ENCODE measurements at places on chromosomes 5 and 9.

GRCh38 chr9:13962006-13962405 is 351.9 kb downstream of the NFIB start:
- no peak for DNase-seq

GRCh38 chr5:84872768-84873167 is 488.1 kb upstream of the EDIL3 start:
- DNase-seq = no peak

- no peak for DNase-seq
Measured at GRCh38 chr5:133996683-133997252, 8.0 kb downstream of the VDAC1 start.

DNA sequence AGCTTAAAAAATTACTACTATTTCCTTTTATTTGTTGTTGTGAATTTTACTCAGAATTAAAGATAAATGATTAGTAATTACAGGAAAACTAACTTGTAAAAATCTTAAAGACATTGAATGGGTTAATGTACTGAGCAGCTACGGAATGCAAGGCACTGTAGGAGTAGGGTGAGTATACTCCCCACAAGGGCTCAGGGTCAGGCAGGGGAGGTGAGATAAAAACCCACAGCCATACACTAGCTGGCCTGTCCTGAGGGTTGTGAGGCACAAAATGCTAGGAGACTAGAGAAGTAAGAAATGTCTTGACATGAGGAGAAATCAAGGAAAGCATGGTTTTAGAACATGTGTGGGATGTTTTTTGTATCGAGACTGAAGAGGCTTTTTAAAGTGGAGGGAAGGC is 13.4 kb downstream of the ZBED3 start:
- DNase-seq = no peak

GRCh38 chr9:99076483-99077171 is 28.3 kb upstream of the TGFBR1 start:
- DNase-seq = no peak

DNA sequence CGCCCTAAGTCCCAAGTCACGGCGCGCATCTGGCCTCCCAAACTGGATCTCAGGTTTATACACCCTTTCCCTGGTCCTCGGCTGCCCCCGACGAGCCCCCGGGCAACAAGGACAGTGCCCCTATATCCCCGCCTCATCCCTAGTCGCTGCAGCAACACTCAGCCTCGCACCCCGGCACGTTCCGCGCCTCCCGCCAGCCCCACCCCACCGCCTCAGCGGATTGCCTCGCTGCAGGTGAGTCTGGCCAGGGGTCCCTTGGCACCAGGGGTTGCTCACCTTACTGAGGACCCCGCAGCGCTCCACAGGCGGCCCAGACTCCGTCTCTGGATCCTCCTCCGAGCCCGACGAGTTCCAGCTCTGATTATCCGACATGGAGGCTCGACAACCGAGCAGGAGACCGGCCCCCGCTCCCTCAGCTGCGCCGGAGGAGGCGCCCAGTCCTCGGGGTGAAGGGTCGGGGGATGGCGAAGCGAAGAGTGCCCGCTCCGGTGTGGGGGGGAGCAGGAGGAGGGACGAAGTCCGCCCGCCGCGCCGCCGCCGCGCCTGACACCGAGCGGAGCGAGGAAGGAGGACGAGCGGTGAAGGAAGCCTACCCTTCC is 494 bp downstream of the CERT1 start:
- DNase-seq = no peak

DNA sequence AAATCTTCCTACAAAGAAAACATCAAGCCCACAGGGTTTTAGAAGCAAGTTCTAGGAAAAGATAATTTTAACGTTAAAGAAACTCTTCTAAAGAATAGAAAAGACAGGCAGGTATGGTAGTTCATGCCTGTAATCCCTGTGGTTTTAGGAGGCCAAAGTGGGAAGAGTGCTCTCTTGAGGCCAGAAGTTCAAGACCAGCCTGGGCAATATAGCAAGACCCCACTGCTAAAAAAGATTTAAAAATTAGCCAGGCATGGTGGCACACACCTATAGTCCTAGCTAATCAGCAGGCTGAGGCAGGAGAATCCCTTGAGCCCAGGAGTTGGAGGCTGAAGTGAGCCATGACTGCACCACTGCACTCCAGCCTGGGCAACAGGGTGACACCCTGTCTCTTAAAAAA is 193.3 kb downstream of the MLLT3 start:
- no peak for DNase-seq

DNA sequence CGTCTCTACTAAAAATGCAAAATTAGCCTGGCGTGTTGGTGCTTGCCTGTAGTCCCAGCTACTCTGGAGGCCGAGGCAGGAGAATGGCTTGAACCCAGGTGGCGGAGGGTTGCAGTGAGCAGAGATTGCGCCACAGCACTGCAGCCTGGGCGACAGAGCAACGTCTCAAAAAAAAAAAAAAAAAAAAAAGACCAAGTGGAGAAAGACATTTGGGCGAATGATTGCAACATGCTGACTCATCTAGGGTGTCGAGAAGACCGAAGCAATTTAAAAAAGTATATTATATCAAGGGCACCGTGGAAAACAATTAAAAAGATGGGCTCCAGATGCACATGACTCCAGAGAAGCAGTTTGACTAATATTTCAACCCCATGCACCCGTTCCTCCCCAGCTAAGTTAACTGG is 9.2 kb downstream of the KLF4 start:
- DNase-seq = no peak

GRCh38 chr9:89234205-89235067 is 55.8 kb upstream of the SHC3 start:
- DNase-seq = no peak
